NCI-H345 (cell line): ENCODE measurements at places on chromosomes 12 and 14.

GRCh38 chr12:52871291-52872039, 22.7 kb upstream of the KRT78 start:
- DNase-seq = no peak

DNA sequence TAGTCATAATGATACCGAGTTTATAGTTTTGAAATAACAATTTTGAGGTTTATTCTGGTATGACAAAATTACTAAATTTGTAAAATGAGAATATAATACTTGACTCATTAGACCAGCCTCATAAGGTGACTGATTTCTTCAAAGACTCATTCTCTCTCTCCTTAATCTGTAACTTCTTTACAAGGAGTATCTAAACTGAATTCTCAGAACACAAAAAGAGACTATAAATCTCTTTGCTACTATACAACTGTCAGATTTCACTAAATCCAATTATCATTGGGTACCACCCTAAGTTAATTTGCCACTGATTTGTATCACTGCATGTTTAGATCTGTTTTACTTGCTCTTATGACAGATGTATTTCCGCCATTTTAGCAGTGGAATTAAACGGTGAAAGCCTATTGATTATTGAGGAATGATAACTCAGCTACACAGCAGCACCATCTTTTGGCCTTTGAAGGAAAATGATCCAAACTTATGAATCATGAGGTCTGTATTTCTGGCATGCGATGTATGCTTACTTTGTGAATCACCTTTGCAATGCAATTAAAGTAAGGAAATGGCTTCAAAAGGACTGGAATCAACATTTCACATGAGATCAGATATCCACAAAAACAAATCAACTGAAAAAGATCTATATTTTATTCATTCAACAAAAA, 161.2 kb downstream of the RERGL start:
- peak; percentile 7 for DNase-seq

- DNase-seq = no peak
Measured at GRCh38 chr12:110012137-110012536, 12.9 kb downstream of the ANKRD13A start.

- no peak for DNase-seq
Measured at GRCh38 chr12:64009321-64010068, 165.0 kb downstream of the SRGAP1 start.

DNA sequence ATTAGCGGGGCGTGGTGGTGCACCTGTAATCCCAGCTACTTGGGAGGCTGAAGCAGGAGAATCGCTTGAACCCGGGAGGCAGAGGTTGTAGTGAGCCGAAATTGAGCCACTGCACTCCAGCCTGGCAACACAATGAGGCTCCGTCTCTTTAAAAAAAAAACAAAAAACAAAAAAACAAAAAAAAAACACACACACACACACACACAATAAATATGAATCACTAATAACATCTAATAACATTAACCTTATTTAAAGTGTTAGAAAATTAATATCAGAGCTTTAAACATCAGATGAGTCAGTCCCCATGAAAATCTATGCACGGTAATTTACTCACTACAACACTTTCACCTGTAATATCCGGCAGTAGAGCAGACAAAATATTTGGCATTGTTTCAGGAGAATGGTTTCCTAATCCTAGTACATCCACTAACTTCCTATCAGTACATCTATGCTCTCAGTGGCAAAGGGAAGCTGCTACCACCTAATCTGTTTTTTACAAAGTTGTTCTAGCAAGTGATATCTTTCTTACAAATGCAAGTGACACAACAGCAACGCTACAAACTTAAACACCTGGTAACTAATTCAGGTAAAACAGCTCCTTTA, 36.2 kb downstream of the MED13L start:
- no peak for DNase-seq

- DNase-seq = no peak
Measured at GRCh38 chr12:54228471-54228870, 39.7 kb upstream of the SMUG1 start.

GRCh38 chr12:40907115-40907527, 214.9 kb downstream of the CNTN1 start:
- no peak for DNase-seq

DNA sequence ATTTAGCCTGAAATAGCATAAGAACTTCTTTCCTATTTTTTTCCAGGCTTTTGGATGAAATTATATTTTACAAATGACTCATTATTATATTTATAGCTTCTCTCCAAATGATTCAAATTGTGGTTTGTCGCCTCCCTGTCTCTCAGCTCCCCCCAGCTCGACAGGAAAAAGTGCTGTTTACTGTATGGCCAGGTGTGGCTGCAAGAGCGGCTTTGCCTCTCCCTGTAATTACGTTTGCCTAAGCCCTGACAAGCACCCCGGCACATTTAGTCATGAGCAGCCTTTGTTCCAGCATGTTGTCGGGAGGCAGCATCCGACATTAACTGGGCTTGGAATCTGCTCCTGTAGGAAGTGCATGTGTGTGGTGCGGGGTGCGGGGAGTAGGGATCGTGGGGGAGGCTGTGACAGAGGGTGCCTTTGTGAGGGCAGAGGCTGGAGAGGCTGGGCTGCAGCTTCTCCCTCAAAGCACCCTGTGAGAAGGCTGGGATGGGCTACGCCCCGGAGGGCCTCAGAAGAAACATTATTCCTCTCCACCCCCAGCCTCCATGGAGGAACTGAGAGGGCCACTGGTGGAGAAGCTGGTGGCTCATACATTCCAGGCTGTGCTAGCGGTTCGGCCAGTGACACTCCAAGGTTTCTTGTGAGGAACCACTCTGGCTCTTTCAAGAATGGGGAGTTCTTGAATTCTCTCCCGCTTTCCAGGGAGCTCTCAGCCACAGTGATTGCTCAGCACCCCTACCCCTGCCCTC, 42.1 kb upstream of the CTDSP2 start:
- peak; percentile 86 for DNase-seq

- no peak for DNase-seq
Measured at GRCh38 chr12:96513681-96514080, 24.3 kb downstream of the CFAP54 start.

DNA sequence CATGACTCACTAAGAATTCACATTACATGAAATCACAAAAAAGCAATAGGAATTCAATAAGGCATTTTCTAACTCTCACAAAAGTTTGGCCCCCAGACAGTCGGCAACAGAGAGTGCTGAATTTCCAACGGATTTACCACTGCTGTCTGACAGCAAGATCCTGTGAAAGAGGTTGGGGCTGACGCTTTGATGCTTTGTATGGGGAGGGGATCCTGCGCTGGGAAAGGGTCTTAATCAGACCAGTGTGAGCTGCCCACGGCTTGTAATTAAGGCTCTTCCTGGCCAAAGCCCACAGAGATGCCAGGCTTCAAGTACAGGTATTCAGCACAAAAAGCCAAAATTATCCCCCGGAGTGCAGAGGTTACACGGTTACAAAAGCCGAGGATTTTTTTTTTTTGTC, 66.8 kb upstream of the TMCC3 start:
- no peak for DNase-seq

- no peak for DNase-seq
Measured at GRCh38 chr12:1842905-1843640, 22.7 kb downstream of the LRTM2 start.

- DNase-seq = no peak
Measured at GRCh38 chr14:79278798-79279644, 932.3 kb downstream of the DIO2 start.

DNA sequence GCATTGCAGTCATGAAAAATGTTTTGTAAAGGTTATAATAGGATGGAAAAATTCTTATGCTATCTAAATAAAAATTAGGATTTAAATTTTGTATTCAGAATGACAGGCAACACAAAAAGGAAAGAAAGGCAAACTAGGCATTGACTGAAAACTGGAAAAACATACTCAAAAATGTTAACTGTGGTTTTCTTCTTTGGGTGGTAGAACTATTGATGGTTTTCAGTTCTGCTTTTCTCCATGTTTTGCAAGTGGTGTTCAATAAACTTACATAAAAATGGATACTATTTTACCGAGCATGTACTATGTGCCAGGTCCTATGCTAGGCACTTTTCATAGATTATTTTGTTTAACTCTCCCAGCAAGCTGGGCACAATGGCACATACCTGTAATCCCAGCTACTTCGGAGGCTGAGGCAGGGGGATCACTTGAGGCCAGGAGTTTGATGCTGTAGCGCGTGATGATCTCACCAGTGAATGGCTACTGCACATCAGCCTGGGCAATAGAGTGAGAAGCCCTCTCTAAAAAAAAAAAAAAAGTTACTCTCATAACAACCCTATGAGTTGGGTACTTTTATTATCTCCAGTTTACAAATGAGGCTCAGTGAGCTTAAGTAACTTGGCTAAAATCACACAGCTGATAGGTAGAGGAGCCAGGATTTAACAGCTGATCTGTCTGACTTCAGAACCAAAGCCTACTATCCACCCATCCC, 26.3 kb upstream of the TCP11L2 start:
- no peak for DNase-seq

- DNase-seq = no peak
Measured at GRCh38 chr14:23376482-23377197, at the start of gene CMTM5. TSS of gene CMTM5 (plus strand) at chr14:23377046. CDS start at chr14:23377252, 206 bp downstream.

GRCh38 chr12:123030686-123031085, 50.2 kb downstream of the ARL6IP4 start:
- DNase-seq = no peak

GRCh38 chr12:116037941-116038837, 239.3 kb downstream of the MED13L start:
- DNase-seq = no peak

- DNase-seq = no peak
Measured at GRCh38 chr12:47271800-47272239, 192.1 kb upstream of the AMIGO2 start.

- DNase-seq = no peak
Measured at GRCh38 chr12:93957870-93958269, 190.5 kb upstream of the PLXNC1 start.

GRCh38 chr12:104469066-104469465, 12.3 kb downstream of the CHST11 start:
- DNase-seq = no peak

DNA sequence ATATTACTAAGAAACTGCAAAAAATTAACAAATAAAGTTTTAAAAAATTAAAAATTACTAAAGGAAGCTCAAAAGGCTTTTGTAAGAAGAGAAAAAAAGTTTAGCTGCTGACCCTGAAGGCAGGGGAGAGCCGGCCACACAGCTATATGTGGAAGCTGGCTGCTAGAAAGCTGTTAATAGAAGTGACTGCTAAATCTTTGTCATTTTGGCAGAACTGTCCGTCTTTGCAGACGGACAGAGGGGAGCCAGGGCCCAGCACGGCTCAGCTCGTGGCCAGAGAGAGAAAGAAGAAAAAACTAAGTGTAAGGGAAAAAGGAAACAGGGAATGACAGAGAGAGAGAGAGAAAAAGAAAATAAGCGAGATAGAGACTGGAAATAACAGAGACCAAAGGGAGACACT, 27.9 kb downstream of the PRMT8 start:
- no peak for DNase-seq

DNA sequence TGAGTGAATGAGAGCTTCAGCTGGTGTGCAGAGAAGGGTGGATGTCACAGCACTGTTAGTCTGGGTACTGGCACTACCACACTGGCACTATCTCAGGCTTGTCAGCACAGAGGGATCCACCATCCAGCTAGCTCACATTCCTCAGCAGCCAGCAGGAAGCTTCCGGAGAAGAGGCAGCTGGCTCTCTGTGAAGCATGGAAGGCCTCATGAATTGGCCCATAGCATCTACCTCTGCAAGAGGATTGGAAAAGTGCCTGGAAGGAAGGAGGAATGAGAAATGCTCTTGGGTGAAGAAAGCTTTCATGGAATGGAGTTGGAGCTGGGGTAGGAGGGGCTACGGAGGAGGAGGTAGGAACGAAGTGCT, 9.9 kb downstream of the KRT83 start:
- DNase-seq = no peak

- DNase-seq = no peak
Measured at GRCh38 chr12:46269429-46270241, 792 bp upstream of the SLC38A1 start.

GRCh38 chr12:64670919-64671639, 60.8 kb downstream of the RASSF3 start:
- no peak for DNase-seq

DNA sequence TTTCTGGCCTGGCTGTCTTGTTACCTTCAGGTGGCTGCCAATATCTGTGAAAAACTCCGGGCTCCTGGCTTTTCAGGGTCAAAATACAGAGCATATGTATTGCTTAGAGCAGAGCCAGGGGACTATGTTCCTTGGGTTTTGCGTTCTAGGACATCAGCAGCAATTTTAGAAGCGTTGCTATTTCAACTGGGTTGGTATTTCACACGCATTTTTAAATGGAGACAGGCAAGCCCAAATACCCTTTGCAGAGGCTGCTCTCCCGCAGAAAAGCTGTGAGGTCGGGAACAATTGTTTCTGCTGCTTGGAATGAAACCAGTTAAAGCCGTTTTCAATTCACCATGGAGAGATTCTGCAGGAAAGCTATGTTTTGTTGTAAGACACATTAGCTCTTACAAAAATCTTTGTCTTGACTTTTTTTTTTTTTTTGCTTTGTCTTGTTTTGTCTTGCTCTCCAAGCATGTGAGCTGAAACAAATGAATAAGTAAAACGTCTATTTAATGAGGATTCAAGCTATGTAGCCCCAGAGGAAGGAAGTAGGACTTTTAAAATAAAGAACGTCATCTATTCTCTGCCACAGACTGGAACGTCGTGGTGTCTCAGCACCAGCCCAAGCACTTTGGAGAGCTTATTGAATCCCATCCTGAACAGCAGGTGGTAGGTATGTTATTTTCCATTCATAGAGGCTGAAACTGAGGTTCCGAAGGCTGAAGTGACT, 181.0 kb upstream of the TBX3 start:
- peak; percentile 36 for DNase-seq

GRCh38 chr12:104456950-104457745, 400 bp downstream of the CHST11 start:
- peak; percentile 72 for DNase-seq

GRCh38 chr14:33936391-33936790, 14.5 kb downstream of the EGLN3 start:
- DNase-seq = no peak

- DNase-seq = peak; percentile 19
Measured at GRCh38 chr12:14618983-14619382, 51.3 kb upstream of the PLBD1 start.

GRCh38 chr12:50070314-50071060, 13.1 kb downstream of the ASIC1 start:
- DNase-seq = peak; percentile 7

- DNase-seq = no peak
Measured at GRCh38 chr12:4143896-4144295, 129.7 kb upstream of the CCND2 start.

DNA sequence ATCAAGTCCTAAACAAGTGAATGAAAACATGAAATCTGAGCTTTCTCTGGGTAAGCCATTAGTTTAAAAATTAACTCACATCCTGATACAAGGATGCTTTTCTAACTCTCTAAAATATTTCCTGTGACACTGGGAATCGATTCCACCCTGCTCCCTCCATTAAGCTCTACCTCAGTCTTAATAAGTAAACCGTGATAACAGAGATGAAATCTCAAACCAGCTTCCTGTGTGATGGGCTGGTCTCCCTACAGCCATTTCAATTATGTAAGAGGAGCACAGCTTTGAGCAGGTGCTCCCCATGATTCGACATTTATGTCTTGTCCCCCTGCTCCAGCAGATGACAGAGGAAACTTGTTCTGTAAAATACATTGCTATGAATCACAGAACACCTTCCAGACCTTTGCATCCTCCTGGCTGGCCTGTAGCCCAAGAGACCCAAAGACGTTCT, 59.0 kb downstream of the GAS2L3 start:
- no peak for DNase-seq

- DNase-seq = no peak
Measured at GRCh38 chr12:11769723-11770514, 120.4 kb downstream of the ETV6 start.
